ENCODE measurements at places on chromosomes 6 and 20. TPM values are rescaled to one million over a fixed set of nuclear protein-coding genes. Genes with fewer than 3 reads are reported as not detected.

ACTR5 gene
- total RNA-seq: 11.5 TPM

SSTR4 gene
- total RNA-seq: not detected

FOXC1 gene
- total RNA-seq: 10.7 TPM

GPLD1 gene
- 8.4 TPM for total RNA-seq

PKHD1 gene
- total RNA-seq: 0.09 TPM

SYTL3 gene
- 0.27 TPM for total RNA-seq

KCNK15 gene
- total RNA-seq: 0.37 TPM

KCNK17 gene
- 2.7 TPM for total RNA-seq

ISM1 gene
- total RNA-seq: 0.52 TPM

EEF1A2 gene
- 34.9 TPM for total RNA-seq

CASS4 gene
- total RNA-seq: 0.14 TPM

SPATS1 gene
- total RNA-seq: not detected

MRPS18B gene
- total RNA-seq: 57.6 TPM

HLA-DOA gene
- 13.6 TPM for total RNA-seq

ABHD12 gene
- total RNA-seq: 68.2 TPM

NR2E1 gene
- total RNA-seq: not detected

ENPP1 gene
- 30.8 TPM for total RNA-seq

BTNL2 gene
- not detected for total RNA-seq

SIRPA gene
- total RNA-seq: 5.9 TPM

IPCEF1 gene
- 1.2 TPM for total RNA-seq

PRL gene
- not detected for total RNA-seq

SLC22A7 gene
- total RNA-seq: not detected

SRMS gene
- 0.46 TPM for total RNA-seq

FYN gene
- 63.9 TPM for total RNA-seq

LRRC73 gene
- total RNA-seq: 1.4 TPM

MYMX gene
- total RNA-seq: 7.5 TPM

NHSL1 gene
- total RNA-seq: 23.1 TPM
